ENCODE measurements at places on chromosomes 2 and 18.

- DNase-seq: no peak
These were observed 4.6 kb downstream of the AGXT start for GRCh38 chr2:240873098-240873788.

DNA sequence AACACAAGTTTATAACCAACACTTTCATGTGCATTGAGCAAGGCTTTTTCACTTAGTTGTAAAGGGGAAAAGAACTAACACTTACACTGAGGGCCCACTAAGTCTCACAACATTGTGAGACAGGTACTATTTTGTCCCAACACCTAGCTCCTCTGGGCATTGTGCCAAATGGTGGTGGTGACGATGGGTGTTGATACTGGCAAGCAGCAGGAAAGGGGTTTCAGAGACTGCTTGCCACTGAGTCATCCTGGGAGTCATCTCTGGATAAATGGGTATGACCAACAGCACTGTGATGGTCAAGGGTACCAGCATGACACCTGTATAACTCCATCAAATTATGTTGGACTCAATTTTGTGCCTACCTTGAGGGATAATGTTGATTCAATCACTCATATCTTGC, 138.8 kb upstream of the ITGA6 start:
- no peak for DNase-seq

DNA sequence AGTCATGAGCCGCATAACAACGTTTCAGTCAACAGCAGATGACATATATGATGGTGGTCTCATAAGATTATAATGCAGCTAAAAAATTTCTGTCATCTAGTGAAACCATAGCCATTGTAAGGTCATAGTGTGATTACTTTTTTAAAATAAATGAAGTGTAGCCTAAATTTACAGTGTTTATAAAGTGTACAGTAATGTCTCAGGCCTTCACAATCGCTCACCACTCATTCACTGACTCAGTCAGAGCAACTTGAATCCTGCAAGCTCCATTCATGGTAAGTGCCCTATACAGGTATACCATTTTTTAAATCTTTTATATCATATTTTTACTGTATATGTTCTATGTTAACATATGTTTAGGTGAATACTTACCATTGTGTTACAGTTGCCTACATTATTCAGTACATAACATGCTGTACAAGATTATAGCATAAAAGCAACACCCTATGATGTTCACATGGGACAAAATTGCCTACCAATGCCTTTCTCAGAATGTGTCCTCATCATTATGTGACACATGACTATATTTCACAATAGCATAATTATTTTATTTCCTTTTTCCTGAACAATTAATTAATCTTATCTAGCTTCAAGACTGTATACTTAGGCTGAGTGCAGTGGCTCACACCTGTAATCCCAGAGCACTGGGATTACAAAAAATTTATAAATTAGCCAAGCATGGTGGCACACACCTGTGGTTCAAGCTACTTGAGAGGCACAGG, 1115.9 kb upstream of the ZEB2 start:
- no peak for DNase-seq

DNA sequence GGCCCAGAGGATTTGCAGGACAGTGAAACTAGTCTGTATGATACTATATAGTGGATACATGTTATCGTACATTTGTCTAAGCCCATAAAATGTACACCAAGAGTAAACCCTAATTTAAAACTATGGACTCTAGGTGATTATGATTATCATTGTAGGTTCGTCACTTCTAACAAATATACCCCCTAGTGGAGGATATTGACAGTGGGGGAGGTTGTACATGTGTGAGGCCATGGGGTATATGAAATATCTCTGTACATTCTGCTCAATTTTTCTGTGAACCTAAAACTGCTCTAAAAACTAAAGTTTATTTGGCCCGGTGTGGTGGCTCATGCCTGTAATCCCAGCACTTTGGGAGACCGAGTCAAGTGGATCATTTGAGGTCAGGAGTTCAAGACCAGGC, 81.2 kb upstream of the CAB39 start:
- DNase-seq: no peak

Data from NCI-H1092 (cell line).